ENCODE measurements at places on chromosomes 16 and 17. TPM values are rescaled to one million over a fixed set of nuclear protein-coding genes. Genes with fewer than 3 reads are reported as not detected.

Gene SLC2A4
- not detected for total RNA-seq

Gene CLEC19A
- not detected for total RNA-seq

Gene HSF5
- 0.89 TPM for total RNA-seq

Gene ASIC2
- total RNA-seq, result not detected

Gene RDM1
- 7.9 TPM for total RNA-seq

Gene ITGAX
- total RNA-seq, result 3.1 TPM

Gene SEPTIN1
- 383 TPM for total RNA-seq

Gene CACNG4
- total RNA-seq, result not detected

Gene KRTAP9-4
- not detected for total RNA-seq

GRCh38 chr17:32285746-32286517 is 20.3 kb downstream of the RHBDL3 start:
- no peak for DNase-seq

- DNase-seq, result no peak
Observed at GRCh38 chr17:61519754-61520440, 67.7 kb downstream of the TBX4 start.

DNA sequence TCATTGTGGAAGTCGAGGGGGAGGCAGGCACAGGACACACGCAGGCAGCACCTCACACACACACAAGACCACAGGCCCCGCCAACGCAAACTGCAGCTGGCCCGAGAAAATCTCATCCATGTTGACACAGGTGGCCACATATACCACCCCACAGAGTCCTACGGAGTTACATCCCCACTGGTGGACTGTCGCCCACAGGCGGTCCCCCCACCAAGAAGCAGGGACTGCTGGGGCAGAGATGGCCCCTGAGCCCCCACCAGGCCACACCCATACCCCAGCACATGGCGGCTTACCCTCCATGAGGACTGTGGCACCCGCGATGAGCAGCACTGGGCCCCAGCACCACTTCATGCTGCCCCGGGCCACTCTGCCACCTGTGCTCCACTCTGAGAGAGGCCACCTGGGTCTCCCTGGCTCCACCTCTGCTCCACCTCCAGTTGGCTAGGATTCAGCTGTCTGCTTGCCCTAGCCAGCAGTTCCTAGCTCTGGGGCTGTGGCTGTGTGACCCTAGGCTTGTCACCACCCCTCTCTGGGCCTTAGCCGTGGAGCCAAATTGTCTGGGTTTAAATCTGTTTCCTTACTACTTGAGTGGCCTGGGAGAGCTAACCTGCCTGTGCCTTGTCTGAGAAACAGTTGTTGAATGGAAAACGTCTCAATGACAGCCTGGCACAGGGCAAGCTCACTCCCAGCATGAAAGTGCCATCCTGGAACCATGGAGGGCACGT is at the start of gene PRSS53:
Gene PRSS53, minus strand, starts transcription at position 485 of the 725 bp plus-strand sequence. Its CDS starts 134 bp downstream, at position 351.
- DNase-seq, result no peak

DNA sequence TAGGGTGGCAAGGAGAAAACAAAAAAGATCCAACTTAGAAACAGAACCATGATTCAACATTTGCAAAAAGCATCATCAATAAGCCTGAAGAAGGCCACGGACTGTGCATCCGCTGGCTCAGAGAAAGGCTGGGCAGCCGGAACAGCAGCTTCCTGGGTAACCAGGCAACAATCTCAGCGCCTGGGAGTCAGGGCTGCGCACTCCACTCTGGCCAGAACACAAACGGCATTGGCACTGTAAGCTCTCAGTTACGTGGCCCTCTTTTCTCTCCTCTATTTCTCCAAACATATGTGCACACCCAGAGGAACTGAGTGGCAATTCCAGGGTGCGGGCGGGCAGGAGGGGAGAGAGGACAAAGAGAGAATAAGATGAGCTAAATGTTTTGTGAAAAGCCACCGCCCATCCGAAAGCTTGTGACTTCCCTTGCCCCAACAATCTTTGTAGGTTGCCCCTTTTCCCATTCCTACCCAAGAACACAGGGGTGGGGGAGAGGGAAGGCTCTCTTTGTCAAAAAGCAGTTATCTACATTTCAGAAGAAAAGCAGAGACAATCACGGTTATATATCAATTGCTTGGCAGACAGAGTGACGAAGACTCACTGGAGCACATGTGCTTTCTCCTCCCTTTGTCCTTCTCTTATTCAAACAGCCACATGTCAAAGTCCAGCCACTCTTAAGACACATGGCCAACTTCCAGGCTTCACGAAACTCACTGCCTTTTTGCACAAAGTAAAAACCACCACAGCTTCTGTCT is 6.6 kb upstream of the GHDC start:
- DNase-seq, result no peak

DNA sequence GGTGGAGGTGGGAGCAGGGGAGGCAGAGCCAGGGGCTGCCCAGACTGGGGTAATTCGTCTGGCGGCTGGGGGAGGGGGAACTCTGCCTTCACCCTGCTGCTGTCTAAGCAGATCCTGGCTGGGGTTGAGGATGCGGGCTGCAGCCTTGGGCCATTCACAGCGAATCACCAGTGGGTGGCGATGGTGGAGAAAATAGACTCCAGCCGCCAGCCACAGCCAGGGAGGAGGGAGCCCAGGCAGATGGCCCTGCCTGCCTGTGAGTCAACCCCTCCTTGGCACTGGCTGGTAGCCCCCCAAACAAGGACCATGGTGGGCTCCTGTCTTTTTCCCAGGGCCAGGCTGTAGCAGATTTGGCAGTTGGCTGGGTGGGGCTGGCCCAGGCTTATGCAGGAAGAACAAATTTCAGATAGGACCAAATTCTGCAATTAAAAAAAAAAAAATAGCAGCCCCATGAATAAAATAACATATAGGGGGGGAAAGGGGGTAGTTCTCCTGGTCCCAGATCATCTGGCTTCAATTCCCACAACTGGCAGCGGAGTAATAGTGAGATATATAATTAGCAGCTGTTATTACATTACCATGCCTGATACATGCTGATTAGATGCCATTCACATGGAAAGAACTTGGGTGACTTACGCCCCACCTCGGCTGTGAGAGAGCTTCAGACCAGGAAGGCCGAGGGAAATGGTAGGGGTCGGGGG is 41.5 kb upstream of the CDH5 start:
- no peak for DNase-seq

DNA sequence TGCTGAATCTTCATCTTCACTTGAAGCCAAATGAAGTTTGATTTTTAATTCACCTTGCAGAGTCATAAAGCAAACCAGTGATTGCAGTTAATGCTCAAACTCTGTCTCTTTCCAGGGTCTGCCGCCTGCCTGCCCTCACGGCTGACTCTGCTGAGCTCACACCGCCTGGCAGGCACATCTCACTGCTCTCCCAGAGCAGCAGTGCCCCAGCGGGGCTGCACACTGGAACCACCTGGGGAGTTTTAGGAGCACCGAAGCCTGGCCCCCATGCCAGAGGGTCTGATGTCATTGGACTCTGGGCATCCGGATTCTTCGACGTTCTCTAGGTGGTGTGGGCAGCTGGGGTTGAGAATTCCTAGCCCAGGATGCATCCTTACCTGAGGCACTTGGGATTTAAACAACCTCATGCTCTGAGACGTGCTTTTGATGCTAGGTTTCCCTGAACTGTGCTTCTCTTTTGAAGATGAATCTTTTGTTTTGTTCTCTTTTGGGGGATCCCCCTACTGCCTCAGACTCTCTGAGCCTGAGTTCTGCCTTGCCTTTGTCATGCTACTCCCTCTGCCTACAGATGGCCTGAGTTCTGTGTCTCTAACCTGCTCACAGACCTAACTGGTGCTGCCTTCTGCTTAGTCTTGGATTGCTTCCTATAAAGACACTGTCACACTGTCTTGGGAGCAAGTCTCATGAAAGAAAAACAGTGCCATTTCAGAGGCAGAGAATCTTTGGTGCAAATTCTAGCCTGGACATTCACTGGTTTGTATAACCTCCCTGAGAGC is 438.1 kb upstream of the CCL2 start:
- no peak for DNase-seq

DNA sequence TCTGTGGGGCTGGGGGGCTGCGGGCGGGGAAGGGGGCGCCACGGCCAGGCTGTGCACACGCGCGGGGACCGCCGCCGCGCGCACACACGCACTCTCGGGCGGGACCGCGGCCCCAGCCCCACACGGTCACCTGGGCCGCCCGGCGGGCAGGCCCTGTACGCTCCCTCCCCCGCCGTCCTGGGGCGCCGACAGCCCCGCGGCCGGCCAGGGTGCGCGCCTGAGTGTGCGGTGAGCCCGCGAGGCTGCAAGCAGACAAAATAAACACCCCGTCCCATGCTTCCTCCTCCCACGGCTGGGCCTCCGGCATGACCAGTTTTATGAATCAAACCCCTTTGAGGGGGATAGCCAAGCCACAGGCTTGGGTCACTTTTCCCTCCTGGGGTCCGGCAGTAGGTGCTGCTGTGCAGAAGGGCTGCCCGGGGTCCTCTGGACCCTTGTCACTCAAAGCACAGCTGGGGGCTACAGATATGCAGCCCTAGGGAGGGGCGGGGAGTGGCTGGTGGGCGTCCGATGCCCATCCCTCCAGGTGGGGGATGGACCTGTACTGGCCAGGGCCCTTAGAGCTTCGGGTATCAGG is 441 bp downstream of the VASN start:
- peak; percentile 27 for DNase-seq

DNA sequence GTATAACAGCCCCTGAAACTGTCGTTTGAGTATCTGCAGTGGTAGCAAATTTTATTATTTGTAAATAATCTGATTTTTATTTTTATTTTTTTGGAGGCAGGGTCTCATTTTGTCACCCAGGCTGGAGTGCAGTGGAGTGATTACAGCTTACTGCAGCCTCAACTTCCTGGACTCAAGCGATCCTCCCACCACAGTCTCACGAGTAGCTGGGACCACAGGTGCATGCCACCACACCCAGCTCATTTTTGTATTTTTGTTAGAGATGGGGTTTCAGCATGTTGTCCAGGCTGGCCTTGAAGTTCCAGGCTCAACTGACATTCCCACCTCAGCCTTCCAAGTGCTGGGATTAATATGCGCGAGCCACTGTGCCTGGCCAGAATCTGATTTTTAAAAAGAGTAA is 2.8 kb downstream of the NDEL1 start:
- DNase-seq, result peak; percentile 13

- DNase-seq, result no peak
Observed at GRCh38 chr16:63928421-63928820, 1193.4 kb downstream of the CDH11 start.

- peak; percentile 51 for DNase-seq
Observed at GRCh38 chr16:1723450-1724147, 17.6 kb downstream of the MAPK8IP3 start.

DNA sequence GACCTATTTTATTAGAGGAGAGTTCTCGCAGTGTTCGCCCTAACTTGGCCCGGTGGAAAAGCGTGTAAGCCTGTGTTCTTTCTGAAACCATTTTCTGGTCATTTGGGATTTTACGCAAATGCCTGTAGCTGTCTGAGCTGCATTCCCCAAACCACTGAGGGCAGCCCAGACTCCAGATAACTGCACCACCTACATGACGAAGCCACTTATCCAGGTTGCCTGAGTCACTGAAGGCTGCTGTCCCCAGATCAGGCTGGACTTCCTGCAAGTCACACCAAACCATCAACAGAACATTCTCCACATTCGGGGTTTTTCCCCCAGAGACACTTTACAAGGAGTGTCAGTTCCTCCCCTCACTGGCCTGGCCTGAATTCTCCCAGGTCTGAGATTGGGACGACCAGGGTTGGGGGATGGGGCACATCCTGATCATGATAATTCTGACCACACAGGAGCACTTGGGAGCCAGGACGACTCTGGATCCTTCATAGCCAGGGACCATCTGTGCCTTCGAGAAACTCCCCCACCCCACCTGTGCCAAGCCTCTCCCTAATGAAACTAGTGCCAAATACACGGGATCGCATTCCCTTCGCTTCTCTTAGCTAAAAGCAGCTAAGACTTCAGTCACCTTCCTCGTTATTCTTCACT is 2.3 kb downstream of the RPRML start:
- DNase-seq, result no peak

DNA sequence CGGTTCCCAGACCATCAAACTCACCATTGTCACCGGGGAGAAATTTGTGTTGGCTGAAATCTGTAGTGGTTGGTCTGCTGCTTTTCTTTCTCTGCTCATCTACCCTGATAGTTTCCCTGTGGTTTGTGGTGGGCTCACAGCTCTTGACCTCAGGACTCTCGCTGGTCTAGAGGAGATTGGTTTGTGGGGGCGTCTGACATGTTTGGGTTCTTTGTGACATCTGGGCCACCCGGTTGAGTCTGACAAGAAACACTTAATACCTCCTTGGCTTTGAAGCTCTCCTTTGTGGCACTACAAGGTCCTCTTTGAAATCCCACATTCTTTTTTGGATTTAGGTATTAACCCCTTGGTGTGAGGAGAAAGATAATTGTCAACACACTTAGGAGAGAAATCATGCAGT is 662.0 kb downstream of the WWOX start:
- DNase-seq, result no peak

DNA sequence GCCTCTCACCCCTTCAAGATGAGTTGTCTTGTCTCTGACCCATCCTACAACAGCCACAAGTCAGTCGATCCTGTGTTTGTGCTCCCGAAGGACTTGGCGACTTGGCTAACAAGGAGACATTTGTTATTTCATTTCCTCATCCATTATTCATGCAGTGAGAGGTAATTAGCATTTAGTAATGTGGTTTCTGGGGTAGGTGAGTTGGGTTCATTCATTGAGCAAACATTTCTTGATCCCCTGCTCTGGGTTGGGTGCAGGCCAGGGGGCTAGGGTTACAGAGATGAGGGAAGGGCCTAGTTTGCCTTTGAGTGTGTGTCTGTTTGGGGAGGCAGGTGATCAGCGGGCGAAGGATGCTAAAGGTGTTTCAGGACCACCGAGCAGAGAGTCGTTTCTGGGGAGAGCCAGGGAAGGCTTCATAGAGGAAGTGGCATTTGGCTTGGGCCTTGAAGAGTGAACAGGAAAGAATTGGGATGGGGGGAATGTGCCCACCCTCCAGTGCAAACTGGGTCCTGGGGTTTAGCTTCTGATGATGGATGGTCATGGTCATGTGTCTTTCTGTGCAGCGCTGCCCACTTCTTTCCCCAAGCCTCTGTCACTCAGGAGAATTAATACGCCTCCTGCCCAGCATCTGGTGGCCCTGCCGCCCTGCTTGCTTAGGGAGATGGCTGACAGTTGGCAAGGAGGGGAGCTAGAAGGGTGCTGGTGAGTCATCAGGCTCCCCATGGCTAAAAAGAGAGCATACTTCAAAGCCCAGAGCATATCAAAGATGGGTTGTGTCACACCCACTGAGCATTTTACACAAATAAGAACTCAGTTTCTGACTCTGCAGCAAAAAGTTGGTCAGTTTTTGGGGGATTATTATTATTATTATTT is 38.5 kb downstream of the MSI2 start:
- DNase-seq, result peak; percentile 45

- no peak for DNase-seq
Observed at GRCh38 chr16:87812200-87812656, 46.4 kb upstream of the KLHDC4 start.

DNA sequence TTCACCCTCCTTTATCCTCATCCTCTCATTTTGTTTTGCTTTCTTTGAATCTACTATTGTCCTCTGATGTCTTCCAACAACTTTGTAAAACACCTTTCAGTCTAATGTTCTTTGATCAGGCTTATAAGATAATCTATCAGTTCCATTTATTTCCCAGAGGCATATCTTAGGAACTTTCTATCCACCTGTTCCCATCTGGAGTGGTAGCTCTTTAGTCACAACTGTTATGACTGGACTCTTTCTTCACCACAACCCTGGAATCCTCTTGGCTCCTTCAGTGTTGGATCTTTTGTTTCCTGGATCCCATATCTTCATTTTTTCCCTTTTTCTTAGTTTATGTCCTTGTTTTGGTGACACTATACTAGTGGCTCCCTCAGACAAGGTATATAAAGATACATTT is 23.5 kb downstream of the RPS6KB1 start:
- no peak for DNase-seq
